ENCODE measurements at places on chromosomes 7 and 10.

GRCh38 chr7:115933471-115933870 is 97.1 kb downstream of the TFEC start:
- H3K27me3 ChIP-seq: no peaks in the 10 kb centered on the region
- no peak overlapping the region for H3K27ac ChIP-seq
- no peak overlapping the region for H3K4me3 ChIP-seq
- DNase-seq: no peak
- H3K4me1 ChIP-seq: no peaks in the 10 kb centered on the region

- no peaks in the 10 kb centered on the region for H3K4me1 ChIP-seq
- no peak overlapping the region for H3K4me3 ChIP-seq
- DNase-seq: no peak
- no peaks in the 10 kb centered on the region for H3K27me3 ChIP-seq
- no peaks in the 10 kb centered on the region for H3K36me3 ChIP-seq
- H3K27ac ChIP-seq: no peak overlapping the region
Measured at GRCh38 chr10:78279756-78280155, 246.1 kb downstream of the RPS24 start.

DNA sequence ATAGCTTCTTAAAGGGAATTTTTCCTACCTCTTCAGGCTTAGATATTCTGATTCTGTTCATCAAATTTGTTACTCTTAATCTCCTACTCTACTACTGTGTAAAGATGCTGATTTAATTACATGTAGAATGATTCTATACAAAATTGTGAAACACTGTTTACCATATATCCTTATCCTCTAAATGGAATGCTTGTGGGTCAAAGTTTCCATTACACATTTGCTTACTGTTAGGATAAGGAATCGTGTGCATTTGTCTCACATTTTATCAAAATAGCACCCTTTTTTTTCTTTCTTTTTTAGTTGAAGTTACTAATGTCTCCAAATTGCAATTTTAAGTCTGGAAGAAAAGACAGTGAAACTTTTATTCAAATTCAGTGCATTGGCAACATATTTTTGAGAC is 65.3 kb downstream of the TFEC start:
- H3K36me3 ChIP-seq: no peaks in the 10 kb centered on the region
- H3K27ac ChIP-seq: no peak overlapping the region
- H3K4me3 ChIP-seq: no peak overlapping the region
- DNase-seq: no peak
- no peaks in the 10 kb centered on the region for H3K4me1 ChIP-seq

DNA sequence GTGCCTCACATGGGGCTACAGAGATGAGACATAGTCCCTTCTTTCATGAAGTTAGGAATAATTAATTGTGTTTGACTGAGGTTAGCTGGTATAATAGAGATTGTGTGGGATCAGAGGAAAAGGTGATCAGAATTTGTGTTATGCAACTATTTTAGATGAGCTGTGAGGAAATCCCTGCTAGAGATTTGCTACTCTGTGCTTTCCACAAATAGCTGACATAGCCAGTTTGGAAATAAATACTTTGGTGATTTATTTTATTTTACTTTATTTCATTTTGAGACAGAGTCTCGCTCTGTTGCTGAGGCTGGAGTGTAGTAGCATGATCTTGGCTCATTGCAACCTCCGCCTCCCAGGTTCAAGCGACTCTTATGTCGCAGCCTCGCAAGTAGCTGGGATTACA is 32.3 kb downstream of the ST7 start:
- no peaks in the 10 kb centered on the region for H3K27me3 ChIP-seq
- no peaks in the 10 kb centered on the region for H3K36me3 ChIP-seq
- peaks cover 7% of the 10 kb centered on the region for H3K4me1 ChIP-seq
- no peak overlapping the region for H3K4me3 ChIP-seq
- no peak overlapping the region for H3K27ac ChIP-seq

DNA sequence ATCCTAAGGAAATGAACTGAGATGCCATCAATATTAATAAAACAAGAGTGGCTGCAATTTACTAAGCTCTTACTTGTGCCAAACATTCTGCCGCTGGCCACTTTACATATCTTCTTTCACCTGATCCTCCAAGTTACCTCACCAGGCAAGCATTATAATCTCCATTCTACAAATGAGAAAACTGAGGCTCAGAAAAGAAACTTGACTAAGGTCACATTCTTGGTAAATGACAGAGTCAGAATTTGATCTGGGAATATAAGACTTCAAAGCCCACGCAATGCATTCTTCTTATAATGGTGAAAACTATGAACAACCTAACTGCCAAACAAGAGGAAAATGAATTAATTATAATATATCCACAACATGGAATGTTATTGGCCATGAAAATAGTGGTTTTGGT is 46.1 kb upstream of the SMNDC1 start:
- H3K4me1 ChIP-seq: no peaks in the 10 kb centered on the region
- no peak for DNase-seq
- H3K36me3 ChIP-seq: no peaks in the 10 kb centered on the region
- H3K4me3 ChIP-seq: no peak overlapping the region
